ENCODE measurements at places on chromosomes 7 and 10.

- no peak for DNase-seq
These were observed 45.6 kb downstream of the VIPR2 start for GRCh38 chr7:159098811-159099655.

DNA sequence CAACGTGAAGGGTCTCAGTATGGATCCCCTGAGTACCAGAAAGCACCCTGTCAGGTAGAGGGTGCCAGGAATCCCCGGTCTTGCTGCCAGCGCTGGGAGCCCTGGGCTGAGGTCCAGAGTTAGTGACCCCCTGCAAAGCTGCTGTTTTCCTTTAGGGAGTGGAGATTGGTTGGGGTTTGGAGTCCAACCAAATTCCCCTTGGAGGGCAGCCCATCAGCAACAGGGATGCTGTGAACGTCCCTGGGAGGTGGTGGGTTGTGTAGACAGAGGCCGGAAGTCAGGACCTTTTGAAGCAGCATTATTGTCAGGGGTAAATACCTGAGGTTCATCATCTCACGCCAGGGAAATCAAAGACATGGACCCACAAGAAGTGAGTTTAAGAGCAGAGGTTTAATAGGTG lies 104.2 kb downstream of the COL26A1 start:
- DNase-seq: no peak

- no peak for DNase-seq
These were observed 51.3 kb upstream of the GSDME start for GRCh38 chr7:24808518-24808917.

- no peak for DNase-seq
These were observed 128.7 kb upstream of the RHEB start for GRCh38 chr7:151648429-151648828.

DNA sequence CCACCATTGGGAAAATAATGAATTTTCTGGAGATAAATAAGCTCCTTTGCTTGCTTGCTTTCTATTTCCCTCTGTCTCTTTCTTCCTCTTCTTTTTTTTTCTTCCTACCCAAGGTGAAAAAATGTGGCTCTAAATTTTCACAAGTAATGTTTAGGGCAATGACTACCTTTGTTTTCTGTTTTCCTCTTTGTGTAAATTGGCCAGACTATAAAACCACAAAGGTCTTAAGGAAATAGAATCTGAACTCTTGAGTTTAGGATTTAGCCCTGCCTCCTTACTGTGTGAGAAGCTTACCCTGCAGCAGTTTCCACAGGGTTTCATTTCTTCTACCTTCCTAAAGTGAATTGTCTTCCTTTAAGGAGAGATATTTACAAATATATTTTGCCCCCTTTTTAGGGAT lies 330.4 kb downstream of the ARL4A start:
- no peak for DNase-seq

DNA sequence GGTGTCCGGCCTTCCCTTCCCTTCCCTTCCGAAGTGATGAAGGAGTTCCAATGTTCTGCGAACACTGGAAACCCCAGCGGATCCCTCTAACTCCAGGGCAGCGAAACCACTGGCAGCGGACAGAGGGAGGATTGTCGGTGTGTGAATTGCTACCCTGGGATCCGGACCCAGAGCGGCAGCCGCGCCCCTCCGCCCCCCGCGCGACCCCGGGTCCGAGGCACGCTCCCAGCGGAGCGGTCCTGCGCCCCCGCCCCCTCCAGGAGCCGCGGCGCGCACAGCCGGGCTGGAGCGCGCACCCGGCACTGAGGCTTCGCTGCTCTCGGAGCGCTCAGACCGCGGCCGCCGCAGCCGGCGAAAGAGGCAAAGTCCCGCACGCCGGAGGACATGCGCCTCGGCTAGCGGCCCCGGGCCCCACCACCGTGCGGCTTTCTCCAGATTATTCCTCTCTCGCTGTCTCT lies at the start of gene PTPRZ1:
PTPRZ1 (plus strand) TSS at position 331 of the 458 bp plus-strand sequence. CDS start 339 bp downstream, outside the sequence.
- DNase-seq: no peak

DNA sequence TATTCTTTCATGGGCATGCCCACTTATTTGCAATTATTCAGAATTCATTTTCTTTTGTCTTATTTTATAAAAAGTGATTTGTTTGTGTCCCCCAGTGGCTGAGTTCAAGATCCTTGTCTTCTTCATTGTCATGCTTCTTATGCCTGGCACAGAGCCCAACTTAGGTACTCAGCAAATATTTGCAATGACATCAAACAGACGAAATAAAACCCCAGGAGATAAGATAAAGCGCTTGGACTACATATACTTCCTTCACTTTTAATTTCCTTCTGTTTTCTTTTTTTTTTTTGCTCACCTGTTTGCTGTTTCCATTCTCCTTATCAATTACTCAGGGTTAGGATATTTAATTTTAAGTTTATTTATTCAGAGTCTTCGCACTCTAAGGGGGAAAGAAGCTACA lies 225.0 kb downstream of the SDHAF3 start:
- DNase-seq: no peak

DNA sequence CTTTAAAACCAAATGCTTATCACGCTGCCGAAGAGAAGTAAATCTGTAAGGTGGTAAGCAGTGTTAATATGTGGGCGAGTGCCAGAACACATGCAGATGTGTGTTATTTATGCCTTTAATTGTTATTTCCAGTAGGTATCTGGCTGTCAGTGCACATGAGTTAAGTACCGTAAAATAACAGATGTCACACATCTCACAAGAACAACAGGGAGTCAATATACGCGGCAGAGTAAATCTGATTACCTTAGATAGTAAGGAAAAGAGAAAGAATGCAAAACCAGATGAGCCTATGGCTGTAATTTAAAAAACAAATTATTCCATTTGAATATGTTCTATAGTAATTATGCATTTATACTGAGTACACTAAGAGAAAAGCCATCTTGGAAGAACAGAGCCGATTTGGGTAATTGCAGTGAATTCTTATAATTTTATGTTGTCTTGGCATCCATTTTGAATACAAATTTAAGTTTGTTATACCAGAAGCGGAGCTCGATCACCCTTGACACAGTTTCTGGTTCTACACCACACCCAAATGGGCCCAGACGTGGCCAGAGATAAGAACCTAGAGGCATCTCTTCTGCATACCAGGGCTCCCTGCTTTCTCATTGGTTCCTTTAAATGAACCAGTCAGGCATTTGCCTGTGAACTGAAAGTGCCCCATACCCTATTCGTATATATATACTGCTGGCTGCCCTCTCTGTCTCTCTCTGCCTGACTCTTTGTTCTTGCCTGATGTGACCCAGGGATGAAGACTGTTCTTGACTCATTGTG lies 34.8 kb downstream of the DNAJB9 start:
- DNase-seq: no peak

- DNase-seq: no peak
These were observed 5.7 kb downstream of the ANK3 start for GRCh38 chr10:60384011-60384410.

DNA sequence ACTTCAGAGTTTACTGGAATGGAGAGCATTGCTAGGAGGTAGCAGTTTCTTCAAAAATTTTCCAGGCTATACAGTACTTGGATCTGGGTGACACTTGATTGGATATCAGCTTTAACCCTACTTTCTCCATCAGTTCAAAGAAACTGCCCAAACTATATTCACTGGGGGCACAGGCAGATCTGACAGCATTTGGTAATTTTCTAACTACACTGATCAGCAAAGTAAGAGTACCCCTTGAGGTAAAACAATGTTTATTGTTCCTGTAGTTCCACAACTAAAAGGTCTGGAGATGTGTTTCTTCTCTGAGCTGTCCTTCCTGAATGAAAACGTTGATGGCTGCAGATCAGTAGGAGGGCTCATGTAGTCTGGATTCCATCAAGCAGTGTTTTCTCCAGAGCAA lies 104.2 kb downstream of the CABCOCO1 start:
- no peak for DNase-seq

DNA sequence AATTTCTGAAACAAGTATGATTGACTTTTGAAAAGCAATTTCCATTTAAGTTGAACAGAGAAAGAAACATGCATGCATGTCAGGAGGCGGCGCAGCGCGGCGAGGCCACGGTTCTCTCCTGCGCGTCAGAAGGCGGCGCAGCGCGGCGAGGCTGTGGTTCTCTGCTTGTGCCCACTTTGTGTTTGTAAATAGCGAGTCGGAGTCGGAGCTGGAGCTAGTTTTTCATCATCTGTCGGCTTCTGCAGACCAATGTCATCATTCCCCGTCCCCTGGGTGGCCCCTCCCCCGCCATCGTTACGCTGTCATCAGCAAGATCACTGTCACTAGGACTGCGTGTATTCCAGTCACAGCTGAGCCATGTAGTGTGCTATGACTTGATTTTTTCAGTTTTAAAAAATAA lies 49.2 kb downstream of the INPP5A start:
- DNase-seq: no peak

GRCh38 chr10:131024259-131025131 lies 287.0 kb downstream of the TCERG1L start:
- no peak for DNase-seq

GRCh38 chr7:98249106-98249505 lies 2.9 kb downstream of the TECPR1 start:
- DNase-seq: no peak

GRCh38 chr10:122276611-122277208 lies 5.6 kb downstream of the BTBD16 start:
- no peak for DNase-seq

GRCh38 chr10:97333601-97334369 lies 744 bp downstream of the FRAT2 start:
- no peak for DNase-seq

DNA sequence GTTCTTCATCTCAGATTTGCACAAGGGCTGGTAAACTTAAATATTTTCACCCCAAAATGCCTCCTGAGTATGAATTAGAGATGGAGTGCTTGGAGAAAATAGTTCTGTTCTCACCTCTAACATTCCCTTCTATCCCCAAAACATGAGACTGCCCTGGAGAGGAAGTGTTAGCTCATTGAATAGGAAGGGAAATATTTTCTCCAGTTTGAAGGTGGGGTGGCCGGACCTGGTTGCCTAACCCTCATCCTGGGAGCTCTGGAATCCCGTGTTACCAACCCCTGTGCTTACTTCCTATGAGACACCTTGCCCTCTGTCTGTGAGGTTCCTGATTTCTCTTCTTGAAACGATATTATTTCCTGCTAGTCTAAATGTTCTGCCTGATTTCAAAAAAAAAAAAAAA lies 779 bp downstream of the IFIT2 start:
- no peak for DNase-seq

GRCh38 chr10:46307281-46308112 lies 20.7 kb downstream of the ANTXRL start:
- DNase-seq: no peak

- DNase-seq: no peak
These were observed 346.9 kb downstream of the DNAJB6 start for GRCh38 chr7:157683747-157684156.

DNA sequence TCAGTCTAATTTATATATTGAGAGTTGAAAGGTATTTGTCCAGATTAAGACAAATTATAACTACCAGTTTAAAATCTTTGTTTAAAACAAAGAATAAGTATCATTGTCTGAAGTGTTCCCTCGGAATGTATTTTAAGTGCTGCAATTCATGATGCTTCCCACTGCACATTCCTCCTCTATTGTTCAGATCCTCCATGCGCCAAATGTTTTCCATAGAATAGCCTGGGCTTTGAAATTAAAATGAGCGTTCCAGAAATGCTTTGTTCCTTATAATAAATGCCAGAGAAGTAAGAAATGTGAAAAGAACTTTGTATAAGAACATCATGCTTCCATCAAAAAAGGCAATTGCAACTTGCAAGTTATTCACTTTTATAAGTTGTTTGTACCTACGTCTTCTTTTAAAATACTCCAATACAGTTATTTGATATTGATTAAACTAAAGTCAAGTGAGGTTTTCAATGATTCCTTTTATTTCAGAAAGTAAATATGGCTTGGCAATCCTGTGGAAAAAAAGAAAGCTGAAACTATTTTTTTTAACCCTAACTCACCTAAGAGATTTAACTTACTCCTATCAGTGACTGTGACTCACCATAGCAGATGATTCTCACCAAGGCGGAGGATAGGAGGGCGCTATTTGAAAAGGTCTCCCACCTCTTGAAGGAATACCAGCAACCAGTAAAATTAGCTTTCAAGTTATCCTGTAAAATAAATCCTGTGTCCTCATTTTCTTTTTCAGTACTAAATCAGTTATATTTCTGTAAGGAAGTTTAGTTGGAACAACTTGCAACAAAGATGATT lies 85.8 kb downstream of the CTNNA3 start:
- DNase-seq: no peak

GRCh38 chr10:119199231-119199992 lies 8.0 kb upstream of the GRK5 start:
- no peak for DNase-seq

GRCh38 chr7:102009628-102010027 lies 192.2 kb downstream of the CUX1 start:
- no peak for DNase-seq

Data from glomerular endothelial cell (primary cell).